Stimulated activated CD8-positive, alpha-beta memory T cell treated with anti-CD3 and anti-CD28 coated beads, Interleukin-15, amount 100 ng/mL, for 4 hours (primary cell): ENCODE measurements at places on chromosomes 2 and 18.

GRCh38 chr18:80068571-80069272 is 34.5 kb downstream of the RBFA start:
- no peak for DNase-seq

- no peak for DNase-seq
Observed at GRCh38 chr2:170715932-170716777, 1.0 kb downstream of the SP5 start.

DNA sequence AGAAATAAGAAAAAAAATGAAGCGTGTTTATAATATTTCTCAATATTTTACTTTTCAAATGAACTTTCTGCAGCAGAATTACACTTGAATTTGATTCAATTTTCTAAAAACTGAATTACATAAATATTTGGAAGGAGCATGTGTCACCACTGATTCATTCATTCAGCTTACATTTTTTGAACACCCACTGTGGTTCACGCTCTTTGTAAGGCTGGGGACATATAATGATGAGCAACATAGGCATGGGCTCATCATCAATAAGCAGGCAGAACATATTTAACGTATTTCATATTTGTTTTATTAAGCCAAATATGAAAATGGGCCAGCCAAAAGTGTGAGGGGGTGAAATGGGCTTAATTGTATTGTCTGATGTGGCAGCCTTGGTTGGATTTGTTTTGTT is 209.1 kb downstream of the CTNNA2 start:
- no peak for DNase-seq

DNA sequence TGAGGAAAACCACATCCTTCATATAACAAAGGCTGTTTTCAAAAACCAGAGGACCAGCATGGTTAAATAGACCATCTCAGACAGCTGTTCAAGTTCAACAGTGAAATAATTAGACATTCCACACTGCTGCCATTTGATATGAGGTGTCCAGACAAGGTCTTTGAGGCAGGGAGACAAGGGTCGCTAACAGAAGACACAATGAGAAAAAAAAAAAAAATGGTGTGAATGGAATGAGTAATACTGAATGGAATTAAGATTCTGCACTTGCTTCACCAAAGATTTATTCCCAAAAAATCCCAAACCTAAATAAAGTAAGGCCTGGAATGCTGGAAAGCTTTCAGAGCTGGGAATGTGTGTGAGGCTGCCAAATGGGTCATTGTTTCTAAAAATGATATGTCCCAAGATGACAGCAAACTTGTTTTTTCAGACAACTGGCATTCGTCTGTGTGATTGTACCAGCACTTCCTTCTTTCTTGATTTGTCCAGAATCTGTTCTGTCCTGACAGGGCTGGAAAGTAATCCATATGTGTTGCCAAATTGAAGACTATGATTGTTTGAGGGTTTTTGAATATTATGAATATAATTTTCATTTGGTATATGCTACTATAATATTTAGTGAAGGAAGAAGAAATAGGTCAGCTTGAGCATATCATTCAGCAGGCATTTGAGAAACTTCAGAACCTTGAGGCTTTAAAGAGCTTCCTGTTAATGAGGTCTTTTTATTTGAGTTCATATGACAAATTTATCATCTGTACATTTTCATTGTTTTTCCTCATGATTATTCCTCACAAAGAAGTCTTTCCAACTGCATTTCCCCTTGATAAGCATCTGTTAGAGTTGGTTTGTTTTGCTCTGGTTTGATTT is 85.2 kb upstream of the ITGA4 start:
- DNase-seq: no peak

- no peak for DNase-seq
Observed at GRCh38 chr2:182668671-182669070, 47.4 kb upstream of the DNAJC10 start.

GRCh38 chr2:190511104-190511503 is 23.4 kb downstream of the NEMP2 start:
- DNase-seq: no peak

GRCh38 chr18:78688916-78689315 is 290.7 kb upstream of the SALL3 start:
- DNase-seq: no peak

- no peak for DNase-seq
Observed at GRCh38 chr2:96344011-96344410, 8.4 kb downstream of the NCAPH start.

- DNase-seq: no peak
Observed at GRCh38 chr2:238091436-238092060, 8.6 kb upstream of the ESPNL start.

DNA sequence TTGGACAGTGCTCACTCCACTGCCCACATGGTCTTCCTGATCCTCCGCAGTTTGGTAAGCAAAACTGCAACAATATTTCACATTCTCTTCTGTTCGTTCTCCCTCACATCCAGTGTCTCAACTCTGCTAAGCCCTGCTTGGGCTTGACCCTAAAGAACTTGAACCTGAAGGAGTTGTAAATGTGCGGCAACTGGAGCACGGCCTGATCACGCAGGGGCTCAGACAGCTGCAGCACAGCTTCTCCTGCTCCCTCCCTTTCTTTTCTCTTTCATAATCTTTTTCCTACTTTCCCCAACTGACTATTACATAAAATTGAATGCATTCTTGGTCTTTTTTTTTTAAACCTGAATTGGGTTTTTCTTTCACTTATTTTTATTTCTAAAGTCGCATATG is 10.2 kb downstream of the CYRIA start:
- no peak for DNase-seq

DNA sequence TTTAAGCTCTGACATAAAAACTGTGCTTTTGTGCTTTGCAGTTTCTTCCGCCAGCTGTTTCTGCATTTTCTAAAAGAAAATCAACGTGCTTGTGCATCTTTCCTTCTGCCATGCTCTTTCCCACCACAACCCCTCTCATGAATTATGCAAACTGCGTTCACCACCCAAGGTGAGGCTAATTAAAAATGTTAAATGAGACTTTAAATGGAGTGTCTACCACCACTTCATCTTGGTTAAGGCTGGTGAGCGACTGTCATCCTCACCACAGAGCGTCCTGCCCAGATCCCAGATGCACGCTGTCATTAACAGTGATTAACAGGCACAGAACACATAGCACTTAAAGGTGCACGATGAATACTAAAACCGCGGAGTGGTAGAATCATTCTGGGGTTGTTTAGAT is 250.5 kb upstream of the RAB6C start:
- DNase-seq: no peak

DNA sequence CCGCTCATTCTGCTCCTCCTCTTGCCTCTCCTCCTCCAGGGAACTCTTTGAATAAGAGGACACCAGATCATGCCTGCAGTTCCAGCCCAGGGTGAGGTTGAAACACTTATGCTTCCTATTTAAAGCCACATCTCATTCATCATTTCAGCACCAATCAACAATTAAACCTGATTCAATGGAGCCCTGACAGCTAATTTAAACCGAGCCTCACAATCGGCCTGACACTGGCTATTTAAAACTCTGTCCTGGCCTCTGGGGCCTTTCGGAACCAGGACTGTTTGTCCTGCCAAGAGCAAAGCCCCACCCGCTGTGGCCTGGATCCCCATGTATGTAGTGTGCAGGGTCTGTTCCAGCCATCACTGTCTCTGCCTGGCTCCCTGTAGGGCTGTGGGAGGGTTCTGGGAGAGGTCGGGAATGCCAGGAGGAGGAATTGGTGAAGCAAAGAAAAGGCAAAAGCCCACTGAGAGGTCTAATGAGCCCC is 97.4 kb downstream of the MCFD2 start:
- no peak for DNase-seq

DNA sequence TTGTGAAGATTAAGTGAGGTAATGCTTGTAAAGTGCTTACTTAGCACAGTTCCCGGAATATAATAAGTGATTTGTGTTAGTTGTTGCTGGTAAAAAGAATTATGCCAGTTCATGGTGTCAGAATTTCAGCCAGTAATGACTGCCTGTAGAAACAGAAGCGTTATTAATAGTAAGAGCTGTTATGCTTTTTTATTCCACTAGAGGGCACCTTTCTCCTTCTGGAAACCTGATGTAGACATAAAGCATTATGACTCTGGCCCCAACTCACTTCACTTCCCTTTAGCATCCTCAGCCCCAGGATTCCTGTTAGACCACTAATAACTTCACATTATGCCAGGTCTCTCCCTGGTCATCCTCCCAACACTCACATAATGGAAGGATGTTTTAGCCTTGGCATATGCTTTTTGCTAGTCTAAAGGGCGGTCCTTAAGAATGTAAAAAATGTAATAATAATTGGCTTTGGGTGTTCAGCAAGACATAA is 34.9 kb downstream of the C18orf54 start:
- DNase-seq: no peak

DNA sequence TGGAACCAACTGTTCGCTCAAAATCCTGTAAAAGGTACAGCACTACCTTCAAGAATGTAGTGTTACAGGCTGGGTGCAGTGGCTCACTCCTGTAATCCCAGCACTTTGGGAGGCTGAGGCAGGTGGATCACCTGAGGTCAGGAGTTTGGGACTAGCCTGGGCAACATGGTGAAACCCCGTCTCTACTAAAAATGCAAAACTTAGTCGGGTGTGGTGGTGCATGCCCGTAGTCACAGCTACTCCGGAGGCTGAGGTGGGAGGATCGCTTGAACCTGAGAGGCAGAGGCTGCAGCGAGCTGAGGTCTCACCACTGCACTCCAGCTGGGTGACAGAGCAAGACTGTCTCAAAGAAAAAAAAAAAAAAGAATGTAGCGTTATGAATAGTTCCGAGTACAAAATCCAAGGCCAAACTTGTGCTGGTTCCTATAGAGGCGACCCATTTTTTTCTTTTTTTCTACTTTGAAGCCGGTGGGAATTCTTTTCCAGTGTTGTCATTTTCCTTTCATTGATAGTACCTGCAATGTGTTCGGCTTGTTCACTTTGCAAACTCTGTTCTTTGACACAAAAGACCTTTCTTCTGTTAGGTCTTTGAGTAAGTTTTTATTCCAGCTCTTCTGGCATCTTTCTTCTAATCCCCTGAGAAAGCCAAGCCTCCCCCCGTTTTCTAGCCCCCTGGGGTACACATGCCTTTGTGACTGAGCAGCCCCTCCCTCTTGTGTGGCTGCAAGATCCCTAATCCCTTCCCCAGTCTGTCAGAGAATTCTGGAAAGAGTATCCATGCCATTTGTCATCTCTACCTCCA is 25.1 kb downstream of the INPP5D start:
- DNase-seq: no peak

GRCh38 chr18:77905011-77905410 is 655.4 kb downstream of the GALR1 start:
- no peak for DNase-seq

GRCh38 chr2:173436088-173436487 is 81.4 kb downstream of the CDCA7 start:
- no peak for DNase-seq

DNA sequence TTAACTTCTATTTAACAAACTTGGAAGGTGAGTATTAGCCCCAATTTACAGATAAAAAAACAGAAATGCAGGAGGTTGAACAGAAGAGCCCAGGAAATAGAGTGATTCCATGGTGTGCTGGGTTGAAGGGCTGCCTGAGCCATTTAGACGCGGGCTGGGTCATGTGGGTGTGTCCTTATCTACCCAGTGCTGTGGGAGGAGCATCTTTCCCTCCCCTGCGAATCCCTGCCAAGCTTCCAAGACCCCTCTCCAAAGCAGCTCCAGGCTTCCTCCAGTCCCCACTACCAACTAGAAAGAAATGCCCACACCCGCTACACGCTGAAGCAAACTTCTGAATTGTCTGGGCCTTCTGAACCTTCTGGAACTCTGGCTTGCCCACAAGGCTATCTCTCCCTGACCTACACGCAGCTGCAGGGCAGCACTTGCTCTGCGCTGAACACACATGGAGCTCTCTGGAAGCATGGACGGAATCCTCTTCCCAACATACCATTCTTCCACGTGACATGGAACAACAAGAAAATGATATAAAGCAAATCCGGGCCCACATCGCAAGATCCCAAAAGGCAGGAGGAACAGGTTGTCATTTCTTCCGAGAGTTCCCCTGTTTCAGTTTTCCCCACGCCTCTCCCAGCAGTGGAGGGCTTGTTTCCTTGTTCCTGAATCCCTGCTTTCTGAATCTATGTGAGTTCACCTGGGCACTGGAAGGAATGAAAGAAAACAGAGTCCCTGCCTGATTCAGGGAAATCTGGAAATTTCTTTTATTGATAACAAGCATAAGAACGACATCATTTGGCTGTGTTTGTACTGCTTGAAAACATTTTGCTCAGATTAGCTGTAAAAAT is 562.7 kb upstream of the ID2 start:
- DNase-seq: no peak

DNA sequence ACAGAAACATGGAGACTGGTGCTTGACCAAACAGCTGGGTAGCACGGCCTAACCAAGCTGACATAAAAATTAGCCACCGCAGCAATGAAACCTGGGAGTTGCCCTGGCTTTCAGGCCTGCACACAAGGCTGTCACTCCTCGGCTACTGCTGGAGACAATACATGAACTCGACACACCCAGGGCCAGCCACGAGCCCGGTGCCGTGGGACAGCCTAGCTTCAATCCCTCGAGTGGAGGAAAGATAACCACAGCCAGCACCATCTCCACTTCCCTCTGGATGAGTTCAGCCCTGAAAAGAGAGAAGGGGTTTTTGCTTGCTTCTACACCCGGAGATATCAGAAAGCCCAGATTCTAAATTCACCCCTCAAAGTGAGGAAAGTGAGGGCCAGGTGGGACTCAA is 78.0 kb downstream of the BCL2L11 start:
- no peak for DNase-seq

DNA sequence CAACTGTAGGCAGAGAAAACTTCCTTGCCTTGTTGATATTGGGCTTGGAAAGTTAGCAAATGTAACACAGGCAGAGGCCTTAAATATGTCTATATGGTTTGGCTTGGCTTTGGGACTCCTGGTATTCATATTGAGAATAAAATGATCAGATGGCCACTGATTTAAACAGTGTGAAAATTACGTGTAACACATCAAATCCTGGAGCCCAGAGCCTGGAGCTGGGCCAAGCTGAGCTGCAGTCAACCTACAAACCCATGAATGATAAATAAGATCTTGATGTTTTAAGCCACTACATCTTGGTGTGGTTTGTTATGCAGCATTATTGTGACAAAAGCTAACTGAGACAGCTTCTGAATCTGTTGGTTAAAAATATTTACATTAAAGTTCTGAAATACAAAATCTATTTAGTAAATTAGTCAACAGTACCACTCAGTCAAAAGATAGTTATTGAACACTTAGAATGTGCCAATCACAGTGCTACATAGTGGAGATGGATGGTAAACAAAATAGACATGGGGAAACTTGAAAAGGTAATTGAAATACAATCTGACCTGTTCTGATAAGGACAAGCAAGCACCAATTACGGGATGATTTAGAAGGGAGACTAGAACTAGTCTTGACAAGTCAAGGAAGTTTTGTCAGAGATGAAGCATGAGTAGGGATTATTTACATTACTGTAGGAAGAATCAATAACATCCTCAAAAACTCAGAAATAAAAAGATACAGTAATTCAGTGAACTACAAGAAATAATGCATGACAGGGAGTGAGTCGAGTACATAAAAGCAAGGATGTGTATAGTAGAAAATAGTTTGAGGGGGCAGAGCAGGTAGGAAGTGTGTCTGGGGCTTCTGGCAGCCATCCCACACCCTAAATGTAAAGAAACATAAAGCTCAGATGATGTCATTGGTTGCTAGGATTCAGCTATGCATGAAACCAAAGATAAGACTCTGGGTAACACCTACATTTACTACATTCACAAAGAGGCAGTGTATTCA is 157.7 kb downstream of the HNMT start:
- no peak for DNase-seq
